ENCODE measurements at places on chromosomes 4 and X. TPM values are rescaled to one million over a fixed set of nuclear protein-coding genes. Genes with fewer than 3 reads are reported as not detected.

GRCh38 chr4:13535708-13536361 is 8.5 kb downstream of the NKX3-2 start:
- DNase-seq = no peak

- no peak for DNase-seq
These were observed 42.3 kb downstream of the IDS start for GRCh38 chrX:149462849-149463248.

DNA sequence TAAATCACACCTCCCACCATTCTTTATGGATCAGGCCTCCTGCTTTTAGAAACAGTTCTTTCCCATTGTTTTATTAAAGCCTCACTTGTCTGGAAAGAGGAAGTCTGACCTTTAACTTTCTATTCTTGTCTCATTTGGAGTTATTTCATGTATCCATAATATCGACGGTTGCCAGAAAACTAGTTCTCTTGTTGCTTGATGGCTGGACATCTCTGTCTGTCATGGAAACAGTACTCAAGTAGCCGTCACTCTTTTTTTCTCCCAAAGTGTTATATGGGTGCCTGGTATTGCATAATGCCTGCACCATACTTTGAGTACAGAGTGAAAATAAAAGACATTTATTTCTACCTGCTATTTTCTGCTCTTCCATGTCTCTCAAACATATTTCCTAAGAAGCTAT is 61.4 kb downstream of the PHEX start:
- no peak for DNase-seq

GRCh38 chr4:12844141-12844540 is 640.0 kb downstream of the RAB28 start:
- DNase-seq = no peak

- no peak for DNase-seq
These were observed 148.4 kb upstream of the SFRP2 start for GRCh38 chr4:153937289-153937688.

GRCh38 chr4:161457906-161458305 is 705.9 kb downstream of the FSTL5 start:
- DNase-seq = no peak

- no peak for DNase-seq
These were observed 22.8 kb downstream of the CRMP1 start for GRCh38 chr4:5869966-5870619.

GRCh38 chrX:120664081-120664480 is 34.2 kb upstream of the C1GALT1C1 start:
- no peak for DNase-seq

GRCh38 chr4:145530662-145531061 is 49.0 kb downstream of the SMAD1 start:
- DNase-seq = no peak

- no peak for DNase-seq
These were observed 21.1 kb downstream of the TDO2 start for GRCh38 chr4:155924637-155925036.

DNA sequence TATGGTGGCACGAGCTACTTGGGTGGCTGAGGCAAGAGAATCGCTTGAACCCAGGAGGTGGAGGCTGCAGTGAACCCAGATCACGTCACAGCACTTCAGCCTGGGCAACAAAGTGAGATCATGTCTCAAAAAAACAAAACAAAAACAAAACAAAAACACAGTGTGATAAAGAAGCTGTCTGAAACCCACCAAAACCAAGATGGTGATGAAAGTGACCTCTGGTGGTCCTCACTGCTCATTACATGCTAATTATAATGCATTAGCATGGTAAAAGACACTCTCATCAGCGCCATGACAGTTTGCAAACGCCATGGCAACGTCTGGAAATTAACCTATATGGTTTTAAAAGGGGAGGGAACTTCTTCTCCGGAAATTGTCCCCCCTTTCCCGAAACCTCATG is 29.4 kb upstream of the OPHN1 start:
- DNase-seq = no peak

GRCh38 chrX:40085714-40086113 is 12.0 kb downstream of the BCOR start:
- peak; percentile 58 for DNase-seq

The SMIM10 gene
- 4.7 TPM for total RNA-seq

The CDX4 gene
- total RNA-seq = not detected

Data from chondrocyte (in vitro differentiated cells).